Stimulated activated naive CD8-positive, alpha-beta T cell treated with anti-CD3 and anti-CD28 coated beads, Interleukin-15, amount 100 ng/mL, for 72 hours (primary cell): ENCODE measurements at places on chromosomes 3 and 15.

DNA sequence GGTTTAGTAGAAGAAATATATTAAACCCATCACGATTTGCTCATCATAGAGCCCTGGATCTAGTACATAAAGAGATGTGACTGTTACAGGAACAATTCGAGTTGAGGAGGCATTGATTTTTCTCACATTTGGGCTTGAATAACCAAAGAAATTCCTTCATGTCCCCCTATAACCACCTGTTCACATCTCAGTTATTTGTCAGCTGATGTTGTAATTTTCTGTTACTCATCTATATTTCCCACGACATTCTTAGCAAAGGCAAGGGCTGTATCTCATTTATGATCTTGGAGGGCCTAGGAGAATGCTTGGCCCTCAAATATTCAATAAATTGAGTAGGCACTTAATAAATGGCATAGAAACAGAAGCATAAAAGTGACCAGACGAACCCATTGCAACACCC is 36.4 kb upstream of the GYG1 start:
- DNase-seq, result no peak

DNA sequence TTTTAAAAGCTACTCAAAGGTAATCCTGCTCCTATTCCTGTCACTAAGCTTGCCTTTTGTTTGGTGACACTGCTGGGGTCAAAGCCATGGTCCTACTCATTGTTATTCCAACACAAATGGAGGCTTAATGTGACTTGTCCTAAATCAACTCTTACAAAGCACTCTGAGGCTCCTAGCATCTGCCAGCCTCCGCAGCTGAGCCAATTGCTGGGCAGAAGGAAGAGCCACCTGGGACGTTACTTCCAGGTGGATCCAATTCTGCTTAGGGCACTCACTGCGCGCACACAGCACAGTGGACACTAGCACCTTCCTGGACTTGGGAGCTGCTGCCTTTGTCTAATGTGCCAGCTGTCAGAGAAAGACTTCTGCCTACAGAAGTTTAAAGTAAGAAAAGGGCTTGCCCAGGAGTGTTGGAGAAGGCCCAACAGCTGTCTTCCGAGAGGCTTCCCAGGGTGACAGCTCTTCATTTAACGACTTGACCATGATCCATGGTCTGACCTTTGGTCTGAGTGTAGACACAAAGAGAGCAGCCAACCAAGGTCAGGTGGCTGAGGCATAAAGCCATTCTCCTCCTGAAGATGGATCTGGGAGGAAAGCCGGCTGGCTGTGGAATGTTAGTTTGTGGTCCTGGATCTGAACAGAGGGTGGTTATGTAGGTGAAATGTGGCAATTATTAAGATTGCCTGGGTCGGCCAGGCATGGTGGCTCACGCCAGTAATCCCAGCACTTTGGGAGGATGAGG is 102.2 kb downstream of the AQP9 start:
- no peak for DNase-seq

DNA sequence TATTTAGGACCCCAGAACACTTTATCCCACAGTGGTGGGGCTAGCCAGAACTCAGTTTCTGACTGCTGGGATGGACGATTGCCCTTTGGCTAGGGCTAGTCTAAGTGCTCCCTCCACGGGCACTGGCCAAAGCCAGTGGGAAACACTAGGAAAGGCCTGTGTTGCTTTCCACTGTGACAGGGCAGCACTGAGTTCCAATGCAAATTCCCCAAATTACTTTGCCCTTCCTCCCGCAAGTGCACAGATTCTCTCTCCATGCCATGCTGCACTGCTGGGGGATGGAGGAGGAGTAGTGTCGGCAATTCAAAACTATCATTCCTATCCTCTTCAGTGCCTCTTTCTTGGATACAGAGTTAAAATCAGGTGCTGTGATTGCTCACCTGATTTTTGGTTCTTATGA is 100.0 kb downstream of the SH3GL3 start:
- DNase-seq, result no peak

DNA sequence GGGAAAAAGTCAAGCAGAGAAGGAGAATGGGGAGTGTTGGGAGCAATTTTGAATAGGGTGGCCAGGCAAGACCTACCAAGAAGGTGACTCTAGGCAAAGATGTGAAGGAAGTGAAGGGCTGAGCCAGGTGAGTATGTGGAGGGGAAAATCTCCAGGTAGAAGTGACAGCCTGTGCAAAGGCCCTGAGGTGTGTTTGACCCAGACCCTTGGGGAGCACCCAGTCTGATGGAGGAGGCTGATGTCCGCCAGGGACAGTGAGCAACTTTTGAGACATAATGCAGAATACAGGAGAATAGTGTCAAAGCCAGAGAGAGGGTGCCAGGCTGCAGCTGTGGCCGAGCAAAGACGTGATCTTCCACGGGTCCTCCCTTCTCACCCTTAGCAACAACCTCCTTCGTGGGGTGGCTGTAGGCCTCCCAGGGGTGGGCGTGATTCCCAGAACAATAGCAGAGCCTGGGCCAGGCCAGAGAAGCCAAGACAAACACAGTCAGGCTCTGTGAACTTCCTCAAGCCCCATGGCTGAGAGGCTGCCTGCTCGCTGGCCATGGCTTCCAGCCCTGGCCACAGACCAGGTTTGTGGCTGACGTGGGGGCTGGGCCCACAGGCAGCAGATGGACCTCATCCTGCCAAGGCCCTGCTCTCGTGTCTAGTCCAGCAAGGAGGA is 58.1 kb downstream of the SLC6A6 start:
- no peak for DNase-seq
